Fibroblast of the aortic adventitia (primary cell): ENCODE measurements at places on chromosomes 11 and 22.

- peak; percentile 82 for DNase-seq
Measured at GRCh38 chr11:1863352-1864216, 10.7 kb downstream of the LSP1 start.

DNA sequence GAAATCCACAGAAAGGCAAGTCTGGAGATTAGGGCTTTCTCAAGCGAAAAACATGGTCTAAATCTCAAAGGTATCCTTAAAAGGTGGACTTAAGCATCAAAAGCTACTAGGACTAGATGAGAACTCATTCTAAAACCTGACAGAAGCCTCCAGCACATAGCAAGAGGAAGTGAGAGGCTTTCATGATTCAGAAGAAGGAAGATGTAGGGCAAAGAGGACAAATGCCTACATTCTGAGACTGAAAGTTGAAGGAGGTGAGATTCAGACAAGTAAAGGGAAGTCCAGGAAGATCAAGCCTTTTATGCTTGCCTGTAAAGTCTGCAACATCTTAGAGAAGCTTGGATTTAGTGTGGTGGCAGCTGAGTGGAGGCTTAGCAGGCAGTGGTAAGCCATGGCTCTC, 98.9 kb downstream of the PGR start:
- DNase-seq = no peak

GRCh38 chr11:121485216-121485615, 32.4 kb upstream of the SORL1-AS1 start:
- no peak for DNase-seq

DNA sequence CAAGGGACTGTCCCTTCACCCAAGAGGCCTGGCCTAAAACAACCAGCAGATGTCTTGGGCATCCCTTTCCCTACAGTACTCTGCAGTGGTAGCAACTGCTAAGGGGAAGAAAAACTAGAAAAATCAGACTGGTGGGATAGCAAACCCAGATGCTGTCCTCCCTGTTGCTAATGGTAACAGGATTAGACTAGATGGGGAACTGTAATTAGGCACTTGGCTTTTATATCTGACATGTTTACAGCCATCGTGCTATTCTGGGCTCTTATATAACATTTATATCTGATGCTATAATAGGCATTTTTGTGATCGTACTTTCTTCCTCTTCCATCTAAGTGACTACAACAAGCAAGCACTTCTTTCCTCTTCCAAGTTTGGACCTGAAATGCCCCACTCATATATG, 316.7 kb downstream of the DLG2 start:
- DNase-seq = no peak

DNA sequence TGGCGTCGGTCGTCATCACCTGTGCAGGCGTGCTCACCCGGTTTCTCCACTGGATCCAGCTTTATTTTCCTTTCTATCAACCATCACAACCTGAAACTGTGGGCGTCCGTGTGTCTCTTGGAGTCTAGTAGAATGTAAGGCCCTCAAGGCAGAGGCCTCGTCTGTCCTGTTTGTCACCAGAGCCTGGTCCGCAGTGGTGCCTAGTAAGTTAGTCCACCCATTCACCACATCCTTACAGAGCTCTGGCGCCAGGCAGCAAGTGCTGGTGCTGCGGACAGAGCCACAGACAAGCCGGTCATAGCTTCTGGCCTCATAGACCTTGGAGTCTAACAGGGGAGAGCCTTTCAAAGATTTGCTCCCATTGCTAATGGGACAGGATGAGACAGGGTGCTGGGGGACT, 64.4 kb upstream of the PARVG start:
- DNase-seq = no peak

GRCh38 chr11:77089004-77089545, 13.6 kb upstream of the OMP start:
- DNase-seq = no peak

DNA sequence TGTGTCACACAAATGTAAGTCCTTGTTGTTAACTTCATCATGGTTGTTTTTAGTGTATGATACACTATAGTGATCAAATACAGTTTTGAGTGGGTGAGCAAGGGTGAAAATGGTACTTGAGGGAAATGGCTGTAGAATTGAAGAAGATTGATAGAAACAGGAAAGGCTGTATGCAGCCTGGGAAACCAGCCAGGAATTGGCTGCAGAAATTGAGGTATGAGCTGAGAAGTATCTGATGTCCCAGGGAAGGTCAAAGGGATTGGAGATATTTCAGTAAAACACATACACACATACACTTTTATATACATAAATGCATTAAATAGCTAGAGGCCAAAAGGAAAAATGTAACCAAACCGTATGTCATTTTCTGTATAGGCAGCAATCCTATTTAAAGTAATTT, 13.1 kb upstream of the YAP1 start:
- no peak for DNase-seq

- peak; percentile 36 for DNase-seq
Measured at GRCh38 chr11:62421996-62422395, 3.2 kb downstream of the SCGB1A1 start.

- DNase-seq = no peak
Measured at GRCh38 chr11:22878604-22879003, 18.3 kb upstream of the CCDC179 start.

DNA sequence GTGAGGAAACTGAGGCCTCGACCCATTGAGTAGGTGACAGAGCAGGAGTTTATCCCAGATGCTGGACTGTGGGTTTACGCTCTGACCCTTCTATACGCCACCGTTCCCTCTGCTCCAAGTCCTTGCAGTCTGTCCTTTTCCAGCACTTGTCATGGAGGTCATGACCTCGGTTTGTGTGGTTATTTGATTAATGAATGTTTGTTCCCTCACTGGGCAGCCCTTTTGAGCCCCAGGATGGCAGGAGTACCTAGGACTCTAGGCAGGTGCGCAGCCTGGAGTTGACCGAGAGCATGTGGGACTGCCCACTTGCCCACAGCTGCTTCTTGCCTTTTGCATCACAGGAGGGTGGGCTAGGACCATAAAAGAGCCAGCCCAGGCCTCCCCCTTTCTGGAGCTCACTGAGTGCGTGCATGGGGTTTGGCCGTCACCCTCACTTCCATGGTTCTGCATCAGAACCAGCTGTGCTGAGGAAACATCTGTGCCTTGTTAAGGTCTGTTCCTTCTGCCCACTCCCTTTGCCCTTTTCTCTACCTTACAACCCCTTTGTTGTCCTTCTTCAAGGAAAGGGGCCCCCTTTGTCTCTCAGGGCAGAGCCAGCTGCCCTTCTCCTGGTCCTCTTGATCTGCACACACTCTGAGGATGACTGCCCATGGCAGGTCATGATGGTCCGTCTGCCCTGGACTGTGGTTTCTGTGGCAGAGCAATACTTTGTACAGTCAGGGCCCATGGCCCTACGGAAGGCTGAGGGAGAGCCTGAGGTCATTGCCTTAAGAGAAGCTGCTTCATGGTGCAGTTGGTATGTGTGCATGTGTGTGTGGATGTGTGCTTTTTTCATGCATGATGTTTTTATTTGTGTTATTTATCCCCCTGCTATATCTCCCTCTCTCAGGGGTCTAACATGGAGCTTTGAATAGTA, 38.2 kb downstream of the BMAL1 start:
- DNase-seq = no peak

- no peak for DNase-seq
Measured at GRCh38 chr11:83312430-83312829, 26.3 kb upstream of the CCDC90B start.

DNA sequence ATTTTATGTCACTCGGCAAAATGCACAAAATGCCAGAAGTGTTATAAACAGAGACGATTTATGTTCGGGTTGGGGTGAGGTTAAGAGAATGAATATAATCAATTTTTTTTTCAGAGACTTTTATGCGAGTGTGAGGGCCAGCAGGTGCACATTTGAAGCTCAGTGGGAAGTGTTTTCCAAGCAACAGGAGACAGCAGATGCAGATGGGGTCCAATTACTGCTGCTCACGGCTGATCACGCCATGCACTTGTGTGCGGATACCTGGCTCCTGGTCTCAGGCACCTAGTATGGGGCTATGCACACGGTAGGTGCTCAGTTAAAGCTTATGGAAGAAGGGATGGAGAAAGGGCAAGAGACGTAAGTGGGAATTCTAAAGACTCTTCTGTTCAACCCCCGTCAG, 249.1 kb downstream of the MIAT start:
- DNase-seq = no peak

- peak; percentile 74 for DNase-seq
Measured at GRCh38 chr22:30312053-30312452, 14.7 kb downstream of the TBC1D10A start.

DNA sequence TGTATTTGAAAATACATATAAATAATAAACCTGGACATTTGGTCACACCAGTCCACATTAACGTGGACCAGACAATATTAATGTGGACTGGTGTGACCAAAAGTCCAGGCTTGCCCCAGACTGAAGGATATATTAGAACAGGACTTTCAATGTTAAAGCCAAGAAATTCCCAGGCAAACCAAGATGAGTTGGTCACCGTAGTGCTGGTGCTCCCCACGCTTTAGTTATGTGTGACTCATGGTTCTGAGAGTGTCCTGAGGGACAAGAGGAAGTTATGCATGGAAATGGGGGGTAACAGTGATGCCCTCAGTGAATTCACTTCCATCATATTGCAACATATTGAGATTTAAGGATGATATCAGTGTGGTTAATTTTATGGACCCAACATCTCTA, 31.4 kb downstream of the POU2AF1 start:
- DNase-seq = peak; percentile 46

DNA sequence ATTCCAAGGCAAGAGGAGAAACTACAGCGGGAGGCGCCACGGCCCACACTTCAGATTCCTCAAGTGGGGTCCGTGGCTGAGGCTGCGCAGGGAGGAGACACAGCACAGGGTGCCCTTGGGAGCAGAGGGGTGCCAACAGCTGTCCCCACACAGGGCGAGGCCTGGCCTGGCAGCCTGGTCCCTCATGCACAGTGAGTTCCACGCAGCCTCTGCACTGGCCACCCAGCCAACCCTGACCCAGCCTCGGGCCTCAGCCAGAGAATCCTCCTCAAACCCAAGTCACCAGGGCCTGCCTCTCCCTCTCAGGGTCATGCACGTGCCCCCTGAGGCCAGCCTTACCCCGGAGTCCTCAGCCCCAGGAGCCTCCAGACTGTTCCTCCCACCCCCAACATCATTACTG, 22.4 kb upstream of the MOB2 start:
- DNase-seq = no peak

DNA sequence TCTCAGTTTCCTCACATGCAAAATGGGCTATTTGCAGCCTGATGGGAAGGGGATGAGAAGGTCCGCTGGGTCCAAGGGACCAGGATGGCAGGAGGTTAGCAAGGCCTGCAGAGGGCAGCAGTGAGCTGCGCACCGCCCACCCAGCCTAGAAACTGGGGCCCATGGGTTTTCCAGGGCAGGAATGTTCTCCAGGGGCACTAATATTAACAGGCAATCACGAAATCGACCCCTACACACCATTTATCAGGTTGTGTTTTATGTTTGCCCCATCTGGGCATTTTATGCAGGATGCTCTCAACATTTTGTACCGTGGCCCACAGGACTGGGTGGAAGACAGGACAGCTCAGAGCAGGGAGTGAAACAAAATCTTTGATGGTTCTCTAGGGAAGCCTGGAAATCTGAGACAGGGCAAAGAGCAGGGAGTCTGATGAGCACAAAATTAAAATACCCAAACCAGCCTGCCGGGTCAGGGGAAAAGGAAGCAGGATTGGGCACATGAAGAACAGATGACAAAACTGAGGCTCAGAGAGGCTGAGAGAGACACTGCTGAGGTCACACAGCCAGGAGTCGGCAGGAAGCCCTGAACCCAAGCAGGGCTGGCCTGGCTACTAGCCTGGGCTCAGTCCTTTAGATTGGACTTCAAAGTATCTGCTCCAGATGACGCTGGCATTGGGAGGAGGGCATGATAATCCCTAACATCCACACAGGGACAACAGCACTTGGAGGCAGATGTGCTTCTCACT, 1.6 kb upstream of the BCR start:
- DNase-seq = peak; percentile 66

GRCh38 chr22:47779474-47779873, 1017.0 kb downstream of the TBC1D22A start:
- no peak for DNase-seq

DNA sequence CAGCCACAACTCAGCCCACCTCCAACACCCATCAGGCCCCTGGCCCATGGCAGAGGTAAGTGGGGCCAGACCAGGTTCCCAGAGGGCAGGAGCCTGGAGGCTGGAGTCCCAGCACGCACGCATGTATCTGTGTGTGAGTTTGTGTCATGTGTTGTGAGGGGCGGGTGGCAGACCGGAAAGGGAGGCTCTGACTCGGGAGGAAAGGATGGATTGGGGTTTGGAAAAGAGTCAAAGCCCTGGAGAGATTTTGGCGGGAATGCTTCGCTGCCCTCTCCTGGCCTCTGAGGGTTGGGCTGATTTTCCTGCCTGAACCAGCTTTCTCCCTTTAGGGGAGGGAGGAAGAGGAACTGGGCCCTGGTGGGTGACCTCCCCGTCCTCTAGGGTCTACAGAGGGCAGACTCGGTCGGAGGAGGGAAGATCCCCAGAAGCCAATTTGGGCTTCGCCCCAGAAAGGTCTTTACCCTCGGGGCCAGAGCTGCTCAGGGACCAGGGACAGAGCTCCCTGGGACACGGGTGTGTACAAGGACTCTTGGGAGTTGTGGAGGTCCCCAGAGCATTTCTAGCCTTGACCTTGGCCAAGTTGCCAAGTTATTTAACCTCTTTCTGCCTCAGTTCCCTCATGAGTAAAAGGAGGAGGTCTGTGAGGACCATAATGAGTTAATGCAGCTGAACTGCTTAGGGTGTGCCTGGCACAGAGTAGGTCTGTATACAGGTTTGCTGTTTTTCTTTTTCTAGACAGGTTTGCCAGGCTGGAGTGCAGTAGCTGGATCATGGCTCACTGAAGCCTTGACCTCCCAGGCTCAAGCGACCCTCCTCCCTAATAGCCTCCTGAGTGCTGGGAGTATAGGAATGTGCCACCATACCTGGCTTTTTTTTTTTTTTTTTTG, 6.9 kb downstream of the C11orf68 start:
- peak; percentile 88 for DNase-seq

DNA sequence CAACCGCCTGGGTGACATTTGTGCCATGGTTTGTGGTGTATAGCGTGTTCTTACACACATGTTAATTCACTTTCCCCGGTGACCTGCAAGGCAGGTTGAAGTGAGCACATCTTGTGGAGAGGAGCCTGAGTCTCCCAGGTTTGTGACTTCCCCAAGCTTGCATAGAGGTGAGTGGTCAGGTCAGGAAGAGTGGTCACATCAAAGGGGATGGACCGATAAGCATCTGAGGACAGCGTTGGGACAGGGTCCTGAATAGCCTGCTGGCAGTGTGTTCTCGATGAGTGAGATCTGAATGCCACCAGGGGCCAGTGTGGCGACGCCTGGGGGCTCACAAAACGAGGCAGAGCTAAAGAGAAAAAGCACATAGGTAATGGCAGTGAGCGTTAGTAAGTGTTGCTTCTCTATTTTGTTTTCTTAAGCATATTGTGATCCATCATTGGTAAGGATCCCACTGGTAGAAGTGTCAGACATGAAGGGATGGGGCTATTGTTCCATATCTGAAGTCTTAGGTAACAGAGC, 154.6 kb downstream of the GRIK4 start:
- no peak for DNase-seq

GRCh38 chr11:116446048-116446941, 326.5 kb downstream of the BUD13 start:
- no peak for DNase-seq
